ENCODE measurements at places on chromosomes 4 and X.

DNA sequence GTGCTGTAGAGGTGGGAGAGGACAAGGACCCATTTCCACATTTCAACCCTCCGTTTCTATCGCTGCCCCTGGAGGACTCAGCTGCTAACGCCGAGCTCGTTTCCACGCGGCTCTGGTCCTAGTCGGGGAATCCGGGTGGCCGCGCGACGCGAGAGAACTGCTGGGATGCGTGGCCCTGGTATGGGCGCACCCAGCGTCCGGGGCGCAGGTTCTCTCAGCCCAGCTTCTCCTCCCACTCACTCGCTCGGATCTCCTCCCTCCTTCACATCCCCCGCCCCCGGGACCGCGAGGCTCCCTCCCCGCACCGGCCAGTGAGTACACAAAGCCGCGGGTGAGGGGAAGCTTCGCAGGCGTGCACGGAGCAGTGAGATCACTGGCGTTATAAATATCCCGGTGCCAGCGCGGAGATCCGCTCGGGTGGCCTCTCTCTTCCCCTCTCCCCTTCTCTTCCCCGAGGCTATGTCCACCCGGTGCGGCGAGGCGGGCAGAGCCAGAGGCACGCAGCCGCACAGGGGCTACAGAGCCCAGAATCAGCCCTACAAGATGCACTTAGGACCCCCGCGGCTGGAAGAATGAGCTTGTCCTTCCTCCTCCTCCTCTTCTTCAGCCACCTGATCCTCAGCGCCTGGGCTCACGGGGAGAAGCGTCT lies at the start of gene FGF5:
TSS of gene FGF5 (plus strand) at position 412 of the 649 bp plus-strand sequence. CDS start at position 573, 161 bp downstream.
- peak; percentile 92 for DNase-seq

- no peak for DNase-seq
These were observed 51.1 kb upstream of the UNC5C start for GRCh38 chr4:95599777-95600400.

DNA sequence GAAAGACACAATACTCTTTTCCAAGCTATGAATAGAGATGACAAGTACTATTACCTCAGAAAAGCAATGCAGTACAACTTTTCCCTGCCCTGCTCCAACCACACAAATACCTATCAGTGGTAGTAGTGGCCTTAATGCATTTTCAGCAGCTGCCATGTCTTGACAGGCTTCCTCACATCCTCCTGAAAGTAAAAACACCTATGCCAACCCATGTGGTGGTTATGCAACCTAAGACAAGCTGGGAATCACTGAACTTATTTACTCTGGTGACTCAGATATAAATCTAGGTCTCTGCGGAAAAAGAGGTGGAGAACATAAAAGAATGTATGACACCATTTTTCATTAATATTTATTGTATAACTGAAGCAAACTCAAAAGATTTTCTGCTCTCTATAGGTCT lies 14.5 kb downstream of the WDFY3 start:
- DNase-seq: no peak

GRCh38 chrX:72676465-72676864 lies 37.6 kb downstream of the PHKA1 start:
- DNase-seq: peak; percentile 64

DNA sequence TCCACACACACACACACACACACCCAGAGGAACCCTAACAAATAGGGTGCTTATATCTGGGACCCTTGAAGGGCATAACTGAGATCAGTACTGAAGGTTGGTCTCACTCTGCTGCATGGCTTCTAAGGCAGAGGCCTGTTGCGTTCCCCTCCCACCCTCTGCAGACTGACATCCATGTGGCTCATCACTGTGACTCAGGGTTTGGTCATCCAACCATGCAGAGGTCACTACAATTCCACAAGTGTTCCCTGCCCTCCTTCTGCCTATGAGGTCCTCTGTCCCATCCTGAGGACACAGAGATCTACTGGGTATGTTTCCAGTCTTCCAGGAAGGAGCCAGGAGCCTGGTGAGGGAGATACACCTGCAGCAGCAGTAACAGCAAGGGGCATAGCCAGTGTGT lies 55.8 kb downstream of the XAGE2 start:
- peak; percentile 7 for DNase-seq

- DNase-seq: peak; percentile 59
These were observed 13.2 kb upstream of the CLDN24 start for GRCh38 chr4:183335369-183335940.

DNA sequence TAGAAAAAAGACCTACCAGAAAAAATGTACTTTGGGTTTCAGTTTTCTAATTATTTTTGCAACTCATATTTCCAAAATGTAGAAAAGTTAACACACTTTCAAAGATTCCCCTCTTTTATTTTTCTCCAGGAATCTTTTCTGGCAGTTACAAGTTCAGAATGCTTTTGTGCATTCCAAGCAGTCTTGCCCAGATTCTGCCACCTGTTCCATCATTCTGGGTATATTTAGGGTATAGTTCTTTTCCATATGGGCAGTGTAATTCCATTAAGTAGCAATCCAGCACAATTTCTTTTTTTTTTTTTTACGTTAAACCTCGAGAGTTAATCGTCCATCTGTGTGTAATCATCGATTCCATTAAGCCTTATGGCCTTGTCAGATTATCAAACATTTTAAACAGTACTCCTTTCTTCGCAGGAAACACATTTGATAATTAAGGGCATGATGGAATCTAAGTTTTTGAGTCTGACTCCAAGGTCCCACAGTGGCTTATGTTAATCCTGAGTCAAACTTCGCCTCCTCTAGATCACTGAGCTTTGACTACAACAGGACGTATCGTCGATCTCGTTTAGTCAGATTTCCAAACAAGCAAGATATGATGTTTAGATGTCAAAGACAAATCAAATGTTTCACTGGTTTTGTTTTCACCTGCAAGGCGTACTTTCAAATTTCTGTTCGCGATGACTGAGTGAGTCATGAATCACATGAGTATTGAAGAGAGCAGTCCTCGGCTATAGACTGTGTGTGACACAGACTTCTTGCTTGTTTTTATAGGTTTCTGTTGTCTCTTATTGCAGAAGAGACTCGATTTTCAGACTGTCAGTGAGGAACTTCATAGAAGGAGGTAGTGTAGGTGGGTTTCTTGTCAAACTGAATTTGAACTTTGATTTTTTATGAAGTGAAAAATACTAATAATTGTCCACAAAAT lies 118.9 kb upstream of the GK2 start:
- DNase-seq: no peak

GRCh38 chrX:22032084-22032483 lies at the start of gene PHEX:
Gene PHEX, plus strand, starts transcription at chrX:22032325. Its CDS starts 681 bp downstream, at chrX:22033006.
- no peak for DNase-seq

DNA sequence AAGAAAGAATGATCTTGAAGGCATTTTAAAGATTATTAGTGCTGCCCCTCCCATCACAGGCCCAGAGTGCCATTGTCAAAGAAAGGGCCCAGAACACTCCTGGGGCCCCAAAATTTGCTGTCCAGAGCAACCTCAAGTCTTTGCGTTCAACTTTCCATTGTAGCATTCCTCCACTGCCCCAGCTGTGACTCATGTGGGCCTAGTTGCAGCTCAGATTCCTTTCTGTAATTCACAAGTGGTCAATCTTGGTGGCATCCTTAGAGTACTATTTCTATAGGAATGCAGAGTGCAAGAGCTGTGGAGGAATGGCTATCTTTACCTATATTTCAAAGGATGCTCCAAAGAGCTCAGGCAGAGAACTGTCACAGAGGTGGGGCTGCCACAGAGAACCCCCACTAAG lies 1500.8 kb upstream of the IGFBP7 start:
- DNase-seq: no peak

GRCh38 chr4:113607147-113607720 lies 154.3 kb downstream of the CAMK2D start:
- no peak for DNase-seq

GRCh38 chrX:1397001-1397400 lies 5.1 kb upstream of the SLC25A6 start:
- no peak for DNase-seq

GRCh38 chr4:48974979-48975640 lies 11.0 kb upstream of the CWH43 start:
- DNase-seq: no peak

- no peak for DNase-seq
These were observed 25.1 kb downstream of the SLC30A9 start for GRCh38 chr4:42015438-42015837.

GRCh38 chr4:159013692-159014091 lies 89.2 kb upstream of the RAPGEF2 start:
- no peak for DNase-seq

DNA sequence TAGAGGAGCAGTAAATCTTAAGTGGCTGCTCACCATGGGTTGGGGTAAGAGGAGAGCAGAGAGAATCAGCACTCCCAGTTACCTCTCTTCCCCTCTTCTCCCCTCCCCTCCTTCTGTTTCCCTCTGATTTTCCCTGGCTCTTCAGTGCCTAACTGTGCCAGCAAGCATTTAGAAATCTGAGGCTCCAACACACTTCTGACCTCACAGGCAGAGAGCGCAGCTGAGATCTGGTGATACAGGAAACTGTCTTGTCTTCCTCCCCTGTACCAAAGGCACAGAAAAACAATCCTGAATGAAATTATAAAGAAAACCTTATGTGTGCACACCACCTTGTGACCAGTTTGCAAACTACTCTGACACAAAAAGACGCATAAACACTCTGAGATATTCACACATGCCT lies 82.4 kb upstream of the SMIM10 start:
- peak; percentile 2 for DNase-seq

DNA sequence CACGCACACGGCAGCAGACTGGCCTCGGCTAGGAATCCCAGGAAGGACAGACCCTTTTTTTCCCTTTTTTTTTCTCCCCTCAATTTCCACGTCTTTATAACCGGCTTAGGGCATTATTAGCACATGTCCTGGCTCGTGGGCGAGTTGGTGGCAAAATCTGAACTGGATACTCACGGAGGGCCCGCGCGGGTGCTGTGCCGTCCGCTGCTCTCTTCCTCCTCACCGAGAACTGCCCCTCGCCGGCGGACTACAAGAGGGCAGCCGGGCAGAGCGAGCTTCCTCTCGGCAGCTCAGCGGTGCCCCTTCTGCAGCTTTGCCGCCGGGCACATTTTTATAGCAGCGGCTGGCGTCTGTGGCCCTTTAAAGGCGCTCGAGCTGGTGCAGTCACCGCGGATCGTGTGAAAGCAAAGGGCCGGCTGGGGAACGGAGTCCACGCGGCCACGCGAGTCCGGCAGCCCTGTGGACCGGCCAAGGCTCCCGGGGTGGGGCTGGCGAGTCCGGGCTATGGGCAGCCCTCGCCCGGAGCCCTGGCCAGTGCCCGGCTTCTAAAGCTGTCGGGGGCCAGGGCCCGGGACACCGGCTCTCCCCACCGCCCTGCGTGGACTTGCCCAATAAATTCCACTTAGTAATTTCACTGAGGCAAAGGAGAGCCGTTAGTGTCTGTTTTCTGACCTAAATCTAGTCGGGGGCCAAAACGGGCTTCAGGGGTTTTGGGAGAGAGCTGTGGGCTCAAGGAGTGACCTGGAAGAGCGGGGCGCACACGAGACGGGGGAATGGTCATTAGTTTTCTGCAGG lies 1.3 kb upstream of the CITED1 start:
- peak; percentile 48 for DNase-seq

DNA sequence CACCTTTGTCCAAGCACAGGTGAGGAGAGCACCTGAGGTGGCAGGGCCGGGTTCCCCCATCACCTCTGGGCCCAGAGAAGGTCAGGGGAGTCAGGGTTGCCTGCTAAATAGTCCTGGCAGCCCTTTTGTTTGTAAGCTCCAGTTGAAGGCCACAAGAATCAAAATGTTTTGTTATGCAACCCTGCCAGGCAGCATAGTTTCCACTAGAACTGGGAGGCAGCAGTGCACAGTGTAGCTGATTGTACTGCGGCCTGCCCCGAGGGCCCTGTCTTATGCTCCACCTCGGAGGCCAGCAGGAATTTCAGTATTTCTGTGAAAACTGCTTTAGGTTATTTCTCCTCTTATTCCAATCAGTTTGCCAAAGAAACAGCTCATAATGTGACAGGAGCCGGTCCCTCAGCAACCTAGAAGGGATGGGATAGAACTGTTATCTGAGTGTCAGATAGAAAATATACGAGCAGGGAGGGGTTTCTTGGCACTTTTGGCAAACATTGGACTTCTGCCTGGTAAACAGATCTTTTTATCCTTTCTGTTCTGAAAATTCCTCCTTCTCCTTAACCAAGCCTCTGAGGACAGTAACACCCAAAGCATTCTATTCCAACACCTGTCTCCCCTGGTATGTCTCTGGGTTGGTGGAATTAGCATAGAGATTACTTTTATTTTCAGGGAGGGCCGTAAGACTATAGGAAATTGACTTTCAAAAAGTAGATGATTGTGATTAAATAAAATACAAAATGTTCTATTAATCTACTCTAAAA lies 93.6 kb downstream of the LNX1 start:
- no peak for DNase-seq

DNA sequence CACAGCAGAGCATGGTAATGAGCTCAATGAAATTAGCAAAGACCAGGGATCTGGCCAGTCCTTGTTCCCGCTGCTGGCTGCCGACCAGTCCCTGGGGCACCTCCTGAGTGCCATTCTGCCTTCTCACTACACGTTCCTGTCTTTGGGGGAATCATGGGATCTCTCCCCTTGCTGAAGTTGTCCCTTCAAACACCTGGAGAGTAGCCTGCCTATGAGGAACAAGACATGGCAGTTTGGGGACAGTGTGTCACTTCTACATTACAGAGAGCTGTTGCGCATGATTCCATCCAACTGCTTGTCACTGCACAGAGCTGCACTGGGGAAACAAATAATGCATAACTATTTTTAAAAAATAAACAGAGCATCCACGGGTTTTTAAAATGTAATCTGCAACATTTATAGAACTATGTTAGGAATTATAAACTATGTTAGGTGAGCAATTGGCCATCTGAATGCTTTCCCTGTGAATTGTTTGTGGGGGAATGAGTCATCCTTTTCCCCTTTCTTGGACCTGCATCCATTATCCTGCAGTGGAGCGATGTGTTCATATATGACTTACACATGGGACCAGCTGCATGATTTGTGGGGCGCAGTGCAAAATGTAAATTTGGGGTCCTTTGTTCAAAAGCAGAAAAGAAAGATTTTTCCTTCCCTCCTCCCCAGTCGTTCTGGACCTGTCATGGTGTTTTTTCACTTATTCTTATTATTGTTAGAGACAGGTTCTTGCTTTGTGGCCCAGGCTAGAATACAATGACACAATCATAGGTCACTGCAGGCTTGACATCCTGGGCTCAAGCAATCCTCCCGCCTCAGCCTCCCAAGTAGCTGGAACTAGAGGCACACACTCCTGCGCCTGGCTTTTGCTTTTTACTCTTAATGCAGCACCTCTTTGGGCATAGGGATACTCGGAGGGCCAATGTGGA lies 115.0 kb upstream of the TBL1X start:
- DNase-seq: peak; percentile 23

DNA sequence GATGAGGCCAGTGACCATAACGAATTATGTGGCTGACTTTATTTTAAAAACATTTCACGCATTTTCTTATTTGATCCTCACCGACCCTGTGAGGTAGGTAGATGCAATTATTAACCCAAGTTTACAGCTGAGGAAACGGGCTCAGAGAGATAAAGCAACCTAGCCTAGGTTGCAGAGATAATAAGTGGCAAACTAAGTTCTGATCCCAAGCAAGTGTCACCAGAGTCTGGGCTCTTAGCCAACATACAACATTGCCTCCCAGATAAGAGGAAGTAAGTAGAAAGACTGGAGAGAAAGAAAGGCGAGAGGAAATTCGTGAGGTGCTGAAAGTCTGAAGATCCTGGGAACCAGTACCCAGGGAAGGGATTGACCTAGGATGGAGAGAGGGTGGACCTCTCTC lies 77.4 kb upstream of the GPR50 start:
- no peak for DNase-seq
